ENCODE measurements at places on chromosomes 11 and 22.

DNA sequence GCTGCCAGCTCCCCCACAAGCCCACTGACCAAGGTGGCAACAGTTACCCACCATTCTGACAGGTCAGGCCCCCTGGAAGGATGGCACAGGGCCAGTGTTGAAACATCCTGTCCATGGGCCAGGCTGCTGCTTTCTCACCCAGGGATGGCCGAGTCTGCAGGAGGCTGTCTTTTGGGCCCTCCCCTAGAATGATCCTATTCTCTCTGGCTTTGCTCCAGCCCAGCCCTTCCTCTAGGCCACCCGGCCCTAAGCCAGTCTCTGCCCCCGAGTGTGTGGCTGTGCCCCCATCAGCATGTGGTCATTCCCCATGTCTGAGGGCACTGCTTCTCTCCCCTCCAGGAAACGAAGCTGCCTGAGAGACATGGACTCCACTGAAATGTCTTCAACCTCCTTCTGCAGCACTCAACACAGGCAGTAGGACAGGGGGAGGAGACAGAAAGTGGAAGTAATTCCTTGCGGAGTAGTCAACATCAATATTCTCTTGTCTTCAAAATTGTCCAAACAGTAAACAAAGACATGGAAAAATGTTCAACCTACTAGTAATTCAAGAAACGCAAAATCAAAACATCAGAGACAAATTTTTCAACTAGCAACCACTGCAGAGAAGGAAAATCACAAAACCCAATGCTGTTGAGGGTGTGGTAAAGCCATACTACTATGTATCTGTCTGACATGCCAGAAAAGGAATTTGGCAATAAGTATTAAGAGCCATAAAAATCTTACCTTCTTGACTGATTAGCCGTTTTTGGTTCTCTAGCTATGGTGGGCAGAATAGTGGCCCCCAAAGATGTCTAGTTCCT is 5.1 kb upstream of the SCARF2 start:
- DNase-seq: no peak

DNA sequence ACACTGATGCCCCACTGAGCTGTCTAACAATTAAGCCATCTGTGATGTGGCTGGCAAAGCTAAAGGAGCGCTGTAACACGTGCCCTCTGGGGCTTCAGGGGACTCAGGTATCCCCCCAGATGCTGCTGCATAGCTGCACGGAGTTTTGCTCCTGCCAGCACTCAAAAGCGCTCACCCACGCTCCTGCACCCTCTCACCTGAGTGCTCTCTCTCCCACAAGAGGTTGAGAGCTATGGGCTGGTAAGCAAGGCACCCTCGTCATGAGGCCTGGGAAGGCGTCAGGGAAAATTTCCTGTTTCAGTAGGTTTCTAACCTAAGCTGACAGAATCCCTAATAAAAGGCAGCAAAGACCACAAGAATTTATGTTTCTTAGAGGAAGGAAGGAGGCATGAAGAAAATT is 850.3 kb downstream of the OPCML start:
- no peak for DNase-seq

- DNase-seq: no peak
These were observed 87.2 kb downstream of the CWF19L2 start for GRCh38 chr11:107370390-107370789.

DNA sequence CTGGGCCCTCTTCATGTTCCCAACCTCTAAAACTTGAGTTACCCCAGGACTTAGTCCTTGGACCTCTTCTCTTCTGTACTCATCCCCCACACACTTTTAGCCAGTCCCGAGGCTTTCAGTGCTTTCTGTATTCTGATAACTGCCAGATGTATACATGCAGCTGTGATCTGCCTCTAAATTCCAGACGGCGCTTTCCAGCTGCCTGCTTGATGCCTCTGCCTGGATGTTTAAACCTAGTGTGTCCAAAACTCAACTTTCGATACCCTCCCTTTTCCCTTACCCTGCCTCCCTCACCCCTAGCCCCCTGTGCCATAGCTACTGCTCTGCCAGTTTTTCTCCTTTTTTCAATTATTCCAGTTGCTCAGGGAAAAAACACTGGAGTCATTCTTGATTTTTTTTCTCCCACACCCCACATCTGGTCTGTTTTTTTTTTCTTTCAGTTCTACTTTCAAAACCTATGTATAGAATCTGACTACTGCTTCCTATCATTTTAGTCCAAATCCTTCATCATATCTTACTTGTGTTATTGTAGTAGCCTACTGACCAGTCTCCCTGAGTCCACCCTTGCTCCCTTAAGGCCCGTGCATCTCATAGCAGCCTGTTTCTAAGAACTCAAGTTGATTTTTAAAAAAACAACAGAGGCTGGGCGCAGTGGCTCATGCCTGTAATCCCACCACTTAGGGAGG is 32.9 kb upstream of the TECTA start:
- DNase-seq: peak; percentile 53

DNA sequence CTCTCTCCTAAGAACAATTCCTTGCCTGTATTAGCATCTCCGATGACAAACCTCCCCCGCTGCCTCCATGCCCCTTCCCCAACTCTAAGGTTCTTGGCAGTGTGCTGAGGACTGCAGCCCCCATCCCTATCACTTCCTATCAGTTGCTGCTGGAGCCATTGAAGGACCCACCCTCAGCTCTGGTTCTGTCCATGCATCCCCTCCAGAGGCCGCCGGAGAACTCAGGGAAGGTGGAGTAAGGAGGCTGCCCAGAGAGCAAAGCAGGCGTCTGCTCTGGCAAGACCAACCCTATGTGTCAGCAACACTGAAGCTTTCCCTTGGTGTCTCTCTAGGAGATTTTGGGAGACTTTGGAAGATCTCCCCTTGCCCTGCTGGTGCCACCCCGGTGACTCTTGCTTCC is 1139.5 kb downstream of the TBC1D22A start:
- no peak for DNase-seq

- DNase-seq: peak; percentile 49
These were observed 15.6 kb downstream of the MOV10L1 start for GRCh38 chr22:50105208-50106100.

Data from muscle of arm (tissue), 14 donors.